DMS53 (cell line): ENCODE measurements at places on chromosomes 7 and 10.

- DNase-seq, result no peak
Measured at GRCh38 chr10:32417911-32418547, 27.9 kb upstream of the CCDC7 start.

GRCh38 chr7:140390034-140390433, 8.3 kb downstream of the SLC37A3 start:
- no peak for DNase-seq

GRCh38 chr7:49125246-49125645, 200.9 kb downstream of the CDC14C start:
- DNase-seq, result no peak

GRCh38 chr10:58700591-58700990, 187.9 kb downstream of the BICC1 start:
- no peak for DNase-seq

DNA sequence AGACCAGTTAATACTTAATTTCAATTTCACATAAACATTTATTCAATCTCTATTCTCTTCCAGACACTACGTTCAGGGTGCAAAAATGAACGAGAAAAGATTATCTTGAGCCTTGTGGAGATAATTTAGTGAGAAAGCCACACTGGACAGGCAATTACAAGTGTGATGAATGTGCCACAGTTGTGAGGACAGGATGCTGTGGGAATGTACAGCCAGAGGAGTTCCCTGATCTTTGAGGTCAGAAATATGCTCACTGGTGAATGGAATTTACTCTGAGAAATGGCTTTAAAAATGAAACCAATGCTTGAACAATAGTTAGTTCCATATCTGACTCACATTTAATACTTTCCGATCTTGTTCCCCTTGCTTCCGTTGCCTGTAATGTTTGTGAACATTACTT, 864.8 kb downstream of the GATA3 start:
- DNase-seq, result no peak

DNA sequence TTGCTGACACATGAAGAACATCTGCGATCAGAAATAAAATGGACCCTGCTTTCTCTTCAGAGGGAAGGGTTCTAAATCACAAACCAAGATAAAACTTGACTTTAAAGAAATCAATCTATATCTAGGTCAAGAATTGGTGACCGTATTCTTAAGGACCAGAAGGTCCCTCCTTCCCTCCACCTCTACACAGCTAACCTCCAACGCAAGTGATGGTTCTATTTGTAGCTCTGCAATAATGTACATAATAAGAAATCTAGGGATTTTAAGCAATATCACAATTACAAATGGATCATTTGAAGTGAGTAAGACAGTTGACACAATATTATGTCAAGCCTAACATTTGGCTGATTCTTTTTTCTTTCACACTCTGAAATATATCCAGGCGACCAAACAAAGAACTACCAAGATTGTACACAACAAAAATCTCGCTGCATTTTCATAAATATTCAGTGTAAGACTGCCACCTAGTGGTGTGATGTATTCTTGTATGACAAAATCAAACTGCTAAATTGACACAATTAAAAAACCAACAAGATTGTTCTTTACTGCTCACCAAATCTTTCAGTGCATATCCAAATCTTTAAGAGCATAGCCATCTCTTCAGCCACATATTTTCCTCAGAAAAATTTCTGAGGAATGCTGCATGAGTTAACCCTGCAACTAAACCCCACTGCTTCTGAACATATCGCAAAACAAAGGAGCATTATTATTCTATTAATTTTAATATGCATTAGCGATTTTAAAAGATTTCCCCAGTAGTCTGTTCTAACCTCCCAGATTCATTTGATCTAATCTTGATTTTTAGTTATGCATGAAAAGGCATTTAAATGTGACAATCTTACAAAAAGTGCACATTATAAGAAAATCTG, 44.5 kb downstream of the ICA1 start:
- peak; percentile 85 for DNase-seq

DNA sequence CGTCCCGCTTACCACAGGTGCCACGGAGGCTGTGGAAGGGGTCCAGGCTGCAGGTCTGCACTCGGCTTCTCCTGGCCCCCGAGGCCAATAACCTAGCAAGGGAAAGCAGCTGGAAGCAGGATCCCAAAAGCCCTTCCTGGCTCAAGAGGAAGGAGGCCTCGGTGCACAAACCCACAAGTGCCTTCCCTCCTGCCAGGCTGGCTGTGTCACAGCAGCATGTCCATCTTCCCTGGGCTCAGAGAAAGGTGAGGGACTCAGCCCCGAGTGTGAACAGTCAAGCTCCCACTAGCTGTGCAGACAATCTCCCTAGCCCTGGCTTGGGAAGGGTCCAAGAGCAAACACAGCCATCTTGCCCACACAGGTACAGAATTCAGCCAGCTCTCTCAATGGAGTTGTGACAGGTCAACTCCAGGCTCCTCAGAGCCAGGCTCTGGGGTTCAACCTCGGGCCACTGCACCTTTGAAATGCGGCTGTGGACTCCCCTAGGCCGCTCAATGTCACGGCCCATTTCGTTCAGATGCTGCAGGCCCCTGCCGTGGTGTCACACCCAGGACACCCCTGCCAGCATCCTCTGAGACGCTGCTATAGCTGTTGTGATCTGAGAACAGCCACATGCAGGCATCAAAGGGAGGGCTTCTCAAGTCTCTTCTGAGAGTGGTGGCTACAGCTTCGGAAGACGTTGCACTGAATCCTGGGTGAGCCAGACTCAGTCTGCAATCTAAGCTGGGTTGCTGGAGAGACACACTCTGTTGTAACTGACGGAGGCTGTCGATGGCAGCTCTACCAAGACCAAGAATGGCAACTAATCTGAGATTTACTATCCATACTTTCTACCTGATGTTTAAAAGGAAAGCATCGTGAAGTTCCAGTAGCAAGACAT, 137.9 kb downstream of the DIP2C start:
- DNase-seq, result no peak

GRCh38 chr7:29894256-29894655, 87.9 kb downstream of the WIPF3 start:
- DNase-seq, result no peak

DNA sequence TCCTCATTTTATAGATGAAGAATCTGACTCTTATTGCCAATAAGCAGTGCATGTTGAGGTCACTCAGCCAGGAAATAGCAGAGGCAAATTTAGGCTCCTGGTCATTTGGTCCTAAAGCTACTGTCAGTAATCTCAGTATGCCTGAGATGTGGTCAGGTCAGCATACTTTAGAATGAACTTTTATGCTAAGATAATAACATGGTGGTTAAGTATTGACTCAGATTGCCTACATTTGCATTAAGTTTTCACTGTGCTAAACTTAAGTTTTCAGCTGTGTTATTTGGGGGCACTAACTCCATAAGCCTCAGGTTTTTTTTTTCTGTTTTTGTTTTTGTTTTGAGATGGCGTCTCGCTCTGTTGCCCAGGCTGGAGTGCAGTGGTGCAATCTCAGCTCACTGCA, 35.9 kb upstream of the CCSER2 start:
- DNase-seq, result no peak

DNA sequence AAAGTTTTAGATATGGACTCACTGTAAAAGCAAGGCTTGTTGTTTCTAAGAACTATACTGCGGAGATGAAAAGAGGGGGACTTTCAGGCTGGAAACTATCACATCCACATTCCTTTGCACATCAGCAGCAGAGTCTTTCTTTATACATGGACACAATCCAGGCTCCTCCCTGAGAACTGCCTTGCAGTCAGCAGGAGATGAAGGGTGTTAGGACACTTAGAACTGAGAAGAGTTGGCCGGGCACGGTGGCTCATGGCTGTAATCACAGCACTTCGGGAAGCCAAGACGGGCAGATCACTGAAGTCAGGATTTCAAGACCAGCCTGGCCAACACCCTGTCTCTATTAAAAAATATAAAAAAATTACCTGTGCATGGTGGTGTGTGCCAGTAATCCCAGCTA, 9.7 kb upstream of the GARS1 start:
- no peak for DNase-seq

- no peak for DNase-seq
Measured at GRCh38 chr7:146455091-146455655, 338.6 kb downstream of the CNTNAP2 start.

- peak; percentile 84 for DNase-seq
Measured at GRCh38 chr10:93072225-93072712, 1.4 kb upstream of the CYP26A1 start.

DNA sequence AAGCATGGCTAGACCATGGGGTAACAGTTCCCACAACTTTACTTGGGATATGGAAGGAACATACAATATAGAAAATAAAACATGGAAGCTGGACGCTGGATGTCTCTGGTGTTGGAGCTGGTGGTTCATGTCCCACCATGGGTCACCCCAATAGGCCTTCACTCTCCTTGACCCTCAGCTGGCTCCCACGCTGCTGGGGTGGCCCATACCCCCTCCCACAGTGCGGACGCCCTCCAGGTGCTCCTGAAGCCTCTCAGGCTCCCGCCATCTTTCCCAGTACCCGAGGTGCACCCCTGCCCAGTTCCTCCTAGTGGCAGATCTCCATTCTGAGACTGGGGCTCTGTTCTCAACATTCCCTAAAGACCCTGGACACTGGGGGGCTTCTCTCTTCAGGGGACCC, 5.8 kb upstream of the CPA1 start:
- DNase-seq, result no peak

DNA sequence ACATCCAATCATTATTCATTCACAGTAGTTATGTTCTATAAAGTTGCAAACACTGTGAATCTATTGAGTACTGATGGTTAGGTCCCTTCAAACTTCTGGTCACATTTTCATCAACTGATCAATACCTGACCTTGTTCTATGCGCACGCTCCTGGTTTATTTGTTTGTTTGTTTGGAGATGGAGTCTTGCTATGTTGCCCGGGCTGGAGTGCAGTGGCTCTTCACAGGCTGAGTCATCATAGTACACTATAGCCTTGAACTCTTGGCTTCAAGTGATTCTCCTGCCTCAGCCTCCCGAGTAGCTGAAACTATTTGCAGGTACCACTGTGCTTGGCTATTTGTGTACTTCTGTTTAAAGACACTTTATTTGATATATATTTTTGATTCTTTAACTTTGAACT, 19.3 kb downstream of the SND1 start:
- DNase-seq, result peak; percentile 17

DNA sequence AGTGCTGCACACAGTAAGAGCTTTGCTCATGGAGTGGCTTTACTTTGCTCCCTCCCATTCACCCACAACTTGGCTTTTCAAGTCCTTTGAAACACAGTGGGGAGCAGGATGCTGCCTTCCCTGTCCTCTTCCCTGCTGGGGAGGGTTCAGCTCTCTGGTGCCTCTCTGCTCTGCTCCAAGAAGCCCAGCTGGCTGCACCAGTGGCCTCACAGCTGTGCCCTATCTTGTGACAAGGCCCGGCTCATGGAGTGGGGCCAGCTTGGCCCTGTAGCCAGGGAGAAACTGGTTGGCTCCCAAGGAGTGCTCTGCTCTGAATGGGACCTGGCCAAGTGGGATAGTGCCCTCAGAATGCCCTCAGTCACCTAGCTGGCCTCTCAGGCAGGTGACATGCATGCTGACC, 212.3 kb upstream of the ZMIZ1 start:
- DNase-seq, result no peak

DNA sequence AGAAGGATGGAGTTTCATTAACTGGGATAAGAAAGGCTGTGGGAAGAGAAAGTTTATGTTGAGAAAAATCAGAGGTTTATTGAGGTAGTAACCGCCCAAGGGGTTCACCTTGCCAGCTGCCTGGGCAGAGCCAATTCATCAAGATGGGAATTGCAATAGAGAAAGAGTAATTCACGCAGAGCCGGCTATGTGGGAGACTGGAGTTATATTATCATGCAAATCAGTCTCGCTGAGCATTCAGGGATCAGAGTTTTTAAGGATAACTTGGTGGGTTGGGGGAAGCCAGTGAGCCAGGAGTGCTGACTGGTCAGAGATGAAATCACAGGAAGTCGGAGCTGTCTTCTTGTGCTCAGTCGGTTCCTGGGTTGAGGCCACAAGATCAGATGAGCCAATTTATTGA, 70.6 kb downstream of the MALRD1 start:
- DNase-seq, result no peak

- peak; percentile 60 for DNase-seq
Measured at GRCh38 chr7:118072893-118073674, 110.9 kb upstream of the LSM8 start.

DNA sequence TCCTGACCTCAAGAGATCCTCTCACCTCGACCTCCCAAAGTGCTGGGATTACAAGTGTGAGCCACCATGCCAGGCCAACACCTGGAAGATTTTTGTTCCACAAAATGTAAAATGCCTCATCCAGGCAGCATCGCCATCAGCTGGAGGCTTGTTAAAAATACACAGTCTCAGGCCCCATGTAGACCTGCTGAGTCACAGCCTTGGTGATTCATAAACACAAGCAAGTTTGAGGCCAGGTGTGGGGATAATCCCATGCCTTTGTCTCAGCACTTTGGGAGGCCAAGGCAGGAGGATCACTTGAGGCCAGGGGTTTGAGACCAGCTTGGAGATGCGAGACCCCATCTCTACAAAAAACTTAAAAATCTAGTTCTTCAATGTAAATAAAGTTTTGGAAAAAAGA, 49.1 kb upstream of the FOXK1 start:
- peak; percentile 46 for DNase-seq

DNA sequence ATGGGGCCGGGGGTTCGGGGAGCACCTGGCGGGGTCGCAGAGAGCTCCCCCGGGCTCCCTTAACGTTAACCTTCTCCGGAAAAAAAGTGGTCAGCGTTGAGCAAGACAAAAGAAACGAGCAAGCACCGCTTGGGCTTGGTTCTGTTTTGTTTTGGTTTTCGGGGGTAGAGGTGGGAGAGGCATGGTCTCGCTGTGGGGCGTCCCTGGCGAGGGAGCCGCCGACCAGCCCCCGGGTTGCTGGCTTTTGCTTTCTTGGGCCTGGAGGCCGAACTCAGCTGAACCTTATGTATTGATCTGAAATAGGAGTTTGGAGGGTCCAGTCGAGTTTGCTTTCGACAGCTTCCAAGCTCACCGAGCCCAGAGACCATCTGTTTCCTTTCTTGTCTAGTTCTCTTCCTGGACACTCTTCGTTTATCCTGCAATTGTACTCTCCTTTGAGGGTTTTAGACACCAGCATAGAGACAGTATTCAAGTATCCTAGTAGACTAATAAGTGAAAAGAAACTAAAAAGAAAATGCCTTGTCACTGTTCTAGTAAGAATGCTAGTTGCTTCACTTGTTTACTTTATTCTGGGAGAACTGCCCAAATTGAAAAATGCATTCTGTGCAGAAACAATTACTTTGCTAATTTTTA, 980 bp downstream of the FHIP2A start:
- DNase-seq, result peak; percentile 63
